ENCODE measurements at places on chromosomes 16 and 17. TPM values are rescaled to one million over a fixed set of nuclear protein-coding genes. Genes with fewer than 3 reads are reported as not detected.

Gene ODAD4
- total RNA-seq = 0.98 TPM

Gene CBFA2T3
- 0.43 TPM for total RNA-seq

Gene CCT6B
- total RNA-seq = 0.80 TPM

Gene RPTOR
- total RNA-seq = 30.7 TPM

Gene RCVRN
- not detected for total RNA-seq

Gene PRR15L
- total RNA-seq = 0.84 TPM

Gene TEKT3
- not detected for total RNA-seq

Gene KRTAP4-5
- not detected for total RNA-seq

Gene TP53TG3F
- not detected for total RNA-seq

Gene SCNN1G
- 0.27 TPM for total RNA-seq

Gene KRT17
- total RNA-seq = 1.3 TPM

Gene COX6A2
- not detected for total RNA-seq

Gene CRISPLD2
- total RNA-seq = 4.3 TPM

Gene LPO
- not detected for total RNA-seq

Gene LCMT1
- 39.5 TPM for total RNA-seq

Gene NEURL4
- total RNA-seq = 31.6 TPM

Gene GCGR
- 0.55 TPM for total RNA-seq

Gene CYBA
- total RNA-seq = 281 TPM

Gene NATD1
- total RNA-seq = 2.5 TPM

Gene ANKS4B
- total RNA-seq = 0.09 TPM

Gene AOC3
- 1.4 TPM for total RNA-seq

Gene CAPNS2
- total RNA-seq = not detected

Gene CDRT15
- not detected for total RNA-seq

Gene MAPT
- total RNA-seq = 2.1 TPM

Gene ADAM11
- 1.2 TPM for total RNA-seq

Gene CHTF18
- total RNA-seq = 27.4 TPM

Gene MT1E
- 0.69 TPM for total RNA-seq

Gene OTOA
- 0.14 TPM for total RNA-seq

Gene CPD
- 19.9 TPM for total RNA-seq

Gene OR1A1
- total RNA-seq = not detected

Gene CES3
- 2.5 TPM for total RNA-seq

Gene DPEP3
- not detected for total RNA-seq

Gene SLC9A5
- 1.4 TPM for total RNA-seq

Gene SLC16A13
- 8.1 TPM for total RNA-seq

Measured in A549 treated with GW870086 at 1 μM for 4 hours (cell line).